ENCODE measurements at places on chromosomes 16 and 17.

- no peak for DNase-seq
These were observed 50.1 kb downstream of the GTF3C1 start for GRCh38 chr16:27499659-27500055.

GRCh38 chr16:66274335-66275110 is 92.0 kb upstream of the CDH5 start:
- DNase-seq: peak; percentile 74

- peak; percentile 91 for DNase-seq
These were observed 2.5 kb downstream of the P2RX1 start for GRCh38 chr17:3913531-3914311.

- DNase-seq: peak; percentile 94
These were observed 39.0 kb downstream of the CA4 start for GRCh38 chr17:60188759-60189158.

GRCh38 chr17:17137731-17138585 is 68.2 kb downstream of the PLD6 start:
- DNase-seq: no peak

GRCh38 chr16:10831894-10832886 is 13.6 kb upstream of the TVP23A start:
- peak; percentile 93 for DNase-seq

DNA sequence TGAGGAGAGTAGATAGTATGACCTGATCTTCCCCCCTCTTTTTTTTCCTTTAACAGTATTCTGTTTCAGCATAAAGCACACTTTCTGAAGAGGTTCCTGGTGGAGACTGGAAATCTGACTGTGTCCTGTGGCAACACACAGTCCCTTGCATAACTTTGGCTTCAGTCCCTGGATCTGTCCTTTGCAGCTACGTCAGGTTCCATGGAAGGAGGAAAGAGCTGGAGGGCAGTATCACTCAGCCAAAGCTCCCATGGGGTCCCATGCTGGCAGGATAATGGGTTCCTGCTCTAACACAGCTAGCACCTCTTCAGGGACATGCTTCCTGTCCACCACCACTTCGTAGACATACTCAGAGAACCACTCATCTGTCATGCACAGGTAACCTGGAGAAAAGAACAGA is 13.3 kb upstream of the SLC6A4 start:
- no peak for DNase-seq

DNA sequence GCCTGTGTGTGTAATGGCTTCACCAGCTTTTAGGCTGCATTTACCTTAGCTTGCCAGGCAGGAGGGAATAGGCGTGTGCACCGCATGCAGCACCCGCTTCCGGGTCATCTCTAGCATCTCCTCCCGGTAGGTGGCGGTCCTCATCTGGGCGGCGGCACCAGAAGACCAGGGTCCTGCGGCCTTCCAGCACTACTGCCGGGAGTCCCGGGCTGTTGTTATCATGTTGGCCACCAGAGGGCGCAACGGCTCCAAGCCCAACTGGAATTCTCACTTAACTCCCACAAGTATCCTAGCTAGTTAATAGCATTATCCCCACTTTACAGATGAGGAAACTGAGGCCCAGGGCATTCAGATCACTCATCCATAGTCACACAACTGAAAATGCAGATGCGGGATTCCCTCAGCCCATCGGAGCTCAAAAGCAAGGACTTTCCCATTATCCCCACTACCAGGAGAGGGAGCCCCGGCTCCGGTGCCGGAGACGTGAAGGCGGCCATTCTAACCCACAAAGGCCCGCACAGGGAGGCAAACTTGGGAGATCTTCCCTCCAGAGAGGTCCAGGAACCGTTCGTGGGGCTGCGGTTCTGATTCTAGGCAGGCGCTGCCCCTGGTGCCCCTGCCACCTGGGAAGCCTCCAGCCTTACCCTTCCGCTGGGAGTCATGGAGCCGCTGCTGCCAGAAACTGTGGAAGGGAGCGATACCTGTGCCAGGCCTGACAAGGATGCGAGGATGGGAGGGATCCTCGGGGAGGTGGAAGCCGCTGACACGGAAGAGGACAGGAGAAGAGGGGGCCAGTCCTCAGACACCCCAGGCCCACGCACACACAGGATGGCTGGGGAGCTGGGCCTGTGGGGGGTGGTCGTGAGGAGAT is 23.9 kb downstream of the LGALS9 start:
- peak; percentile 82 for DNase-seq

GRCh38 chr16:58088091-58088490 is 41.1 kb downstream of the CFAP20 start:
- no peak for DNase-seq

GRCh38 chr17:16927641-16928321 is 44.1 kb downstream of the TNFRSF13B start:
- no peak for DNase-seq

DNA sequence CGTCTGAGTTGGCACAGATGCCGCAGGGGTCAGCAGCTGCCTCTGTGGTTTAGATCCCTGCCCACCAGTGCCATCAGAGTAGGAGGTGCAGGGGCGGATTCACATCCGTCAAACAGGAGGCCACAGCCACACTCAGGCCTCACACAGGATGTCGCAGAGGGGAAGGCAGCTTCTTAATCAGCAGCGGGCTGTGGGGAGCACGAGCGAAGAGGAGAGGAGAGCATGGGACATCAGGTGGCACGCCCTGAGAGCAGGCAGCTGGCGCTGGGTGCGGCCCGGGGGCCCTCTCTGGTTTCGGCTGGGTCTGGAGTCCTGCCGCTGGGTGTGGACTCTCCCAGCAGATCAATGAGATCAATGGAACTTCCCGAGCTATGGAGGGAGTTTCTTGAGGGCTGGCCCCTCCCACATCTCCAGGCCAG is 9.6 kb downstream of the LLGL2 start:
- DNase-seq: peak; percentile 75

DNA sequence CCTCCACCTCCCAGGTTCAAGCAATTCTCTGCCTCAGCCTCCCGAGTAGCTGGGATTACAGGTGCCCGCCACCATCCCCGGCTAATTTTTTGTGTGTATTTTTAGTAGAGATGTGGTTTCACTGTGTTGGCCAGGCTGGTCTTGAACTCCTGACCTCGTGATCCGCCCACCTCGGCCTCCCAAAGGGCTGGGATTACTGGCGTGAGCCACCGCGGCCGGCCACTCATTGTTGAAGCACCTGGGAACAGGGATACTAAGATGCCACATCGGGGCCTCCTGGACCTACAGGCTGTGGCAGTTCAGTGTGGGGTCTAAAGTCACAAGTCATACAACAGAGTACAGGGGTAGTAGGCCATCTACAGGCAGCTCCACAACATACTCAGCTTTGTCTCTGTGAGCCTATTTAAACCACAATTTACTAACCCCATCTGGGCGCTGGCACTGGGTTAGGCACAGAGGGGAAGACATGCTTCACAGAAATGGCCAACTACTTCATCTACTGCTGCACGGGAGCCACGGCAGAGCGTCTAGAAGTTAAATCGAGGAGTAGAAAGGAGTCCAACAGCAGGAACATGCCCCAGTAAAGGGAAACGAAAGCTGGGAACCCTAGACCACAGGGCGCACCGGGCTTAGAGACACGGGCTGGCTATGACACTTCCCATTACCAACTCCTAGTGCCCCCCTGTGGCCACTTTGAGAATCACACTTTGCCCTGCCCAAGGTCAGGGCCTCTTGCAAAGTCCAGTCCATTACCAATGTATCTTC is 4.3 kb downstream of the VAMP2 start:
- peak; percentile 97 for DNase-seq

DNA sequence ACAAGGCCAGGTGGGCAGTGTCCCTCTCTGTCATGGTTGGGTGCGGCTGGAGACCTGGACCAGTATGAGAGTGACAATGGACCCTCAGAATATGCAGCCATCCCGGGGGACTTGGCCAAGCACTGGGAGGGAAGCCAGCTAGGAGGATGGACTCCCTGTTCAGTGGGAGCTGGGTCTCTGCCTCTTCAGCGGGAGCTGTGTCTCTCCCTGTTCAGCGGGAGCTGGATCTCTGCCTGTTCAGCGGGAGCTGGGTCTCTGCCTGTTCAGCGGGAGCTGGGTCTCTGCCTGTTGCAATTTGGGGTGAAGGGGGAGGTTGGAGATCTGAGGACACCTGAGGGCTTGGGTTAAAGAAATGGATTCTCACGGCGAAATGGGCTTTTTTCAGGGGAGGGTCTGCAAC is 3.8 kb upstream of the PRSS33 start:
- no peak for DNase-seq

DNA sequence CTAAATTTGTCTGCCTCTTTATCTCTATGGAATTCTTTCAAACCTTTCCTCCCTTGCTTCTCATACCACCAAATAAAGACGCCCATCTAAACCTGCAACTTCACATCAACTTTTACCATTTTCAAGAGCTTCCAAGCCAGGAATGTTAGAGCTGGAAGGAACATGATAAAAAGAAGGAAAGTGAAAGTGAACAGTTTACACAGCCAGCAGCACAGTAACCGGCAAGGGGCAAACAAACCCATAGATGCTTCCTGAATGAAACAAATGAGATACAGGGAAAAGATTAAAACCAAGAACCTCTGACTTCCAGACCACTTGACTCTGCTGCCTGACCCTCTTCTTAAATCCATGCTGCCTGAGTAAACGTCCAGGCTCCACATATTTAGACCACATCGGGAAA is 231.1 kb upstream of the CA10 start:
- no peak for DNase-seq

DNA sequence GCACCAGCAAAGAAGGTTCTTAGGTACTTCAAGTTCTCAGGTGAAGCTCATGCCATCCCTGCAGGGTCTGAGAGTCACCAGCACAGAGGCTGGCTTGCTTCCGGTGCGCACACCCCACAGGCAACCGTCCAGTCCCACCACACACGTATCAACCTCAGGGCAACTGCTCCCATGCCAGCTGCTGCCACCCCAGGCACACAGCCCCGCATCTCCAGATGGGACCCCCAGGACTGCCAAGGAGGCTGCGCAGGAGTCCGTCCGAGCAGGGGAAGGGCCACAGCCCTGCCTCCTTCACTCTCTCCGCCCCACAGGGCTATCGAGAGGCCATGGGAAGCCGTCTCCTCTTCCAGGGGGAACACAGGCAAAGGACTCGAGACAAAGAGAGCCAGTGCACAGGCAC is 13.3 kb downstream of the KIFC3 start:
- no peak for DNase-seq

DNA sequence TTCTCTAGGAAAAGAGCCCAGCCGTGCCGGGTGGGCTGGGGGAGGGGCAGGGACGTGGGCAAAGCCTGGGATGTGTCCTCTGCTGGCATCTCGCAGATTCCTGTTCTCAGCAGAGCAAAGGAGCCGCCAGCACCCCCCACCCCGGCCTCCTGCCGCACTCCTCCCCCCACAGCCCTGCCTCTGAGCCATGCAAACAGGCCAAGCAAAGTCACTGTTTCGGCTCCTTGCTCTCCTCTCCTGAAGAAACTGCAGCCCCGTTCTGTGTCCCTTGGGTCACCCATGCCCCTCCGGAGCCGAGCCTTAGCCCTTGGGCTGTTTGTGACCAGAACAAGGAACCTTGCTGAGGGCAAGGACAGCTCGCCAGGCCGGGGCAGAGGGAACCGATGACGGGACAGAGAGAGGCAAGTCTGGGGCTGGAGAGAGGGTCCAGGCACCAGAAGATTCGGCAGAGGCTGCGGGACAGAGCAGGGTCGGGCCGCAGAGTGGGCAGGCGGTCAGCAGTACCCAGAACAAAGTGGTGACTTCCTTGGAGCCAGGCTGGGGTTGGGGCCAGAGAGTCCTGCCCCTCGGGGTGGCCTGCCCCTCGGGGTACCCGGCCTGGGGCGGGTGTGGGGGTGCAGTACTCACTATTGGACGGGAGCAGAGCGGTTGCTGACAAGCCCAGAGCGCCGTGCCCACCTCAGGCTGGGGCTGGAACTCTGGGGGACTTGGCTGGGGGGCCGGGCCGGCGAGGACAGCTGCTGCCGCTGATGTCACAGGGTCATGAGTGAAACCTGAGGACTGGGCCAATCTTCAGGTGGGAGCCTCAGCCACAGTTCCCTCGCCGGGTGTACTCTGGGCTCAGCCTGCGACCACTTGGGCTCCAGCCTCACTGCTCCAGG is 9.2 kb upstream of the PRR29 start:
- DNase-seq: no peak

- no peak for DNase-seq
These were observed 20.4 kb downstream of the GPR139 start for GRCh38 chr16:20053336-20053735.
